ENCODE measurements at places on chromosomes 6 and 20.

- no peak for DNase-seq
Observed at GRCh38 chr6:31272836-31273626, 1.1 kb upstream of the HLA-C start.

DNA sequence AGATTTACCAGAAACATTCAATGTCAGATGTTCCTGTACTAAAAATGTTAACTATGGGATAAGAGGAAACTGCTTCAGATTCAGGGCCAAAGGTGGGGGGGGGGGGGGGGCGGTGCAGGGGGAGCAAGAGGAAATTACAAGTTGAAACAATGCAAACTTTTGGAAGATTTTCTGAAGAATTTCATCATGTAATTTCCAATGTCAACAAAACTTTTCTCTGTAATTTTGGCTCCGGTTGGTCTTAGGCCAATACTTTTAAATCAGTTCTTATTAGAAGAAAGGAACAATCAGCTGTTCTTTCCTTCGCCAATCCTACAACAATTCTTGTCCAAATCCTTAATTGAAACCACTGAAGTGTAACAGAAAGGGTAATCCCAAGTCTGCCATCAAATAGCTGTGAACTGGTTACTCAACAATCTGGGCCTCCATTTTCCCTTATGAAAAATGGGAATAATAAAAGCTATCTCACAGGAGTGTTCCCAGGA lies 13.1 kb downstream of the UQCC1 start:
- DNase-seq = no peak

DNA sequence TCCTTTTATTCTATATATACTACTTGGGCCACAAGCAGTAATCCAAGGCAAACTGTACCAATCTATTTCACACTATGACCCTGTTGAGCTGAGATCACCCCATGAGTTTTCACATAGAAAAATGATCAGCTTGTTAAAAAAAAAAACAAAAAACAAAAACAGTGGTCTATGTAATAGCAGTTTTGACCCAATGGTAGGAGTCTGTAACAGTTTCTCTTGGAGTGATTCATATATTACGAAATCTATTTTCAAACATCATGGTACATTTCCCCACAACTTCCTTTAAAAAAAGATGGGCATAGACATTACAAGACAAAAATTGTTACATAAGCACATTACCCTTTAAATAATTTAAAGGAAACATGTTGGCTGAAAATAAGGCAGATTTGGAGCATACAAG lies 78.1 kb downstream of the PRSS35 start:
- DNase-seq = no peak

- DNase-seq = no peak
Observed at GRCh38 chr20:61649105-61649859, 397.2 kb downstream of the CDH4 start.

DNA sequence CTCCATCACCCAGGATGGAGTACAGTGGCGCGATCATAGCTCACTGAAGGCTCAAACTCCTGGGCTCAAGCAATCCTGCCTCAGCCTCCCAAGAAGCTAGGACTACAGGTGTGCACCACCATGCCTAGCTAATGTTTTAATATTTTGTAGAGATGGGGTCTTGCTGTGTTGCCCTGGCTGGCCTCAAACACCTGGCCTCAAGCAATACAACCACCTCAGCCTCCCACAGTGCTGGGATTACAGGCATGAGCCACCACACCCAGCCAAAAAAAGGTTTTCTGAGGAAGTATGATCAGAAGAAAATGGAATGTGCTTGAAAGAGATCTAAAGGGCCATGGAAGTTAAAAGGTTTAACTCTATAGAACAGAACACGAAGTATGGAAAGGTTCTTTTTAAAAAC lies 8.7 kb downstream of the RBBP9 start:
- DNase-seq = no peak

DNA sequence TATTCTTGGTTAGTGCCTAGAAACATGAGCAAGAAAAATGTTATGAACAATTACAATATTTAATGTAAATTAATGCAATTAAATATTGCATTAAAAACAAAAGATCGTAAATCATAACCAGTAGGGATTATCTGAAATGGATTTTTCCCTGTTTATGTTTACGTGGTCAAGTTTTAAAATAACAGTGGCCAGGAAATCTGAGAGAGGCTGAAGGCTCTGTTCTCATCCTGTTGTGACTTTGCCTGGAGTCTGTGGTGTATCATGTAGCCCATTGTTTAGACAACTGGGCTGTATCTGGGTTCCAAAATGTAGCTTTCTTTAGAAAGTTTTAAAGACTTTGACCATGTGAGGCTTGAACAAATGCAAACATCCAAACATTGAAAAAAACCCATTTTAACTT lies 2.4 kb downstream of the MYO6 start:
- DNase-seq = no peak

- peak; percentile 54 for DNase-seq
Observed at GRCh38 chr20:24960861-24961260, 11.8 kb downstream of the CST7 start.

- DNase-seq = no peak
Observed at GRCh38 chr6:22149501-22150367, 147.1 kb downstream of the PRL start.

- no peak for DNase-seq
Observed at GRCh38 chr6:34697904-34698559, 1.5 kb upstream of the ILRUN start.

GRCh38 chr20:23361119-23361475 lies 885 bp upstream of the GZF1 start:
- DNase-seq = no peak

DNA sequence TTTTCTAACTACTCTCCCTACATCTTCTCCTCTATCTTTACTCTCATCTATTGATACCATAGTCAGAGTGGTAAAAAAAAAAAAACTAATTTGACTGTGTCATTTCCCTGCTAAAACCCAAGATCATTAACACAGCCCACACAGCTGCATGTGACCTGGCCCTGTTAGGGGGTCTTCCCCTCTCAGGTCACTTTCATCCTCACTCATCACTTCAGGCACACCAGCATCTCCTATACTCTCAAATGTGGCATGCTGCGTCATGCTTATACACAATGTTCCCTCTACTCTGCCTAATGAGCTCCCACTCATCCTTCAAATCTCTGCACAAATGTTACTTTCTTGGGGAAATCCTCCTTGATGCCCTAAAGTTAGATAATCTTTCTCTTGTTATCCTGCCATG lies 86.8 kb downstream of the CDK19 start:
- DNase-seq = no peak

DNA sequence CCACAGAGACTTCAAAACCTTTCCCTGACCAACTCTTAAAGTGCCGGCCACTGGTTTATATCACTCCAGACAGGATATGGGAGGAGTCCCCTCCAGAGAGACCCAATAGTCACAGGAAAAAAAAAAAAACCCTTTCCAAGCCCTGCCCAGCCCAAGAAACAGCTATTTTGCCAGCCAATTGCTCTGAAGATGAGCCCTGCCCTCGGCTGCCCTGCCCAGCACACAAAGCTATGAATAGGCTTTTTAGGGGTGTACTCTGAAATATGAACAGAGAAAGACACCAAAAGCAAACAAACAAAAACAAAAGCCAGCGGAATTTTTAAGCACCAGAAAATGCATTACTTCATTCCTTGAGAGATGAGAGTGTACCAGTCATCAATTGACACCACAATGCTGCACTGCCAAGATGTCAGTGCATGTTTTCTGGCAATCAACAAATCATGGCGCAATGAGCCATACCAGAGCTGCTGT lies 275.1 kb downstream of the C6orf118 start:
- DNase-seq = no peak

- no peak for DNase-seq
Observed at GRCh38 chr6:147559006-147559405, 50.5 kb downstream of the SAMD5 start.

GRCh38 chr6:79215213-79215824 lies 19.2 kb downstream of the HMGN3 start:
- DNase-seq = no peak

DNA sequence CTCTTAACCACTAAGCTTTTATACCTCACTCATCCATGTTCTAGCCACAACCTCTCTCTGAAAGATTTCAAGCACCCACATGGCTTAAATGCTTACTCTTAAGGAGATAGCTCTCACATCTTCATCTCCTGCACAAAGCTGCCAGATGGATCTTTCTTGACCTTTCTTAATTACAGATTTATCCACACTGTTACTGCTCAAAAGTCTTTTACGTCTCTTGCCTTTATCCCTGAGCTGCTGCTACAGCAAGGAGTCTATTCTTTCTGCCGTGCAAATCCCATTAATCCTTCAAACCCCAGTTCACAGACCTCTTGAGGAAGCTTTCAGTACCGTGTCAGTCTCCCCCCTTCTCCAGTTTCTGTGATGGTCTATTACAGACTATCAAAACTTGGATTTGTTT lies 54.6 kb downstream of the B4GALT5 start:
- no peak for DNase-seq

DNA sequence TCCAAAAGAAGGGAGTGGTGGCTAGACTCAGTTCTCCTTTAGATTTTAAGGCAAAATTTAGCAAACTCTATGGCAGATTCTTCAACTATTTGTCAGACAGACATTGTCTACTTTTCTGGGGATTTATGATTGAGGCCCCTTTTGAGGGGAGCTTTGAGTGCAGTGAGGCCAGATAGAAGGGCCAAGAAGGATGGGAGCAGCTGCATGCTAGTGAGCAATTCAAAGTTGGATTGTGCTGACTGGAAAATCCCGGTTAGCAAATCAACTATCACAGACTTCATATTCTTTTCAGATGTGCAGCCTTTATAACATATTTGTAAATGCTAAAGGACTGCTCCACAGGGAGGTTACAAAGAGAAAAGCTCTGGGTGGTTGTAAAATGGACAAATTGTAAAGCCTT lies 35.0 kb upstream of the ESR1 start:
- no peak for DNase-seq

GRCh38 chr6:121816361-121816760 lies 380.9 kb downstream of the GJA1 start:
- DNase-seq = no peak

- no peak for DNase-seq
Observed at GRCh38 chr20:63622732-63623131, 4.2 kb downstream of the GMEB2 start.

- DNase-seq = no peak
Observed at GRCh38 chr6:4522453-4522852, 253.8 kb upstream of the CDYL start.

DNA sequence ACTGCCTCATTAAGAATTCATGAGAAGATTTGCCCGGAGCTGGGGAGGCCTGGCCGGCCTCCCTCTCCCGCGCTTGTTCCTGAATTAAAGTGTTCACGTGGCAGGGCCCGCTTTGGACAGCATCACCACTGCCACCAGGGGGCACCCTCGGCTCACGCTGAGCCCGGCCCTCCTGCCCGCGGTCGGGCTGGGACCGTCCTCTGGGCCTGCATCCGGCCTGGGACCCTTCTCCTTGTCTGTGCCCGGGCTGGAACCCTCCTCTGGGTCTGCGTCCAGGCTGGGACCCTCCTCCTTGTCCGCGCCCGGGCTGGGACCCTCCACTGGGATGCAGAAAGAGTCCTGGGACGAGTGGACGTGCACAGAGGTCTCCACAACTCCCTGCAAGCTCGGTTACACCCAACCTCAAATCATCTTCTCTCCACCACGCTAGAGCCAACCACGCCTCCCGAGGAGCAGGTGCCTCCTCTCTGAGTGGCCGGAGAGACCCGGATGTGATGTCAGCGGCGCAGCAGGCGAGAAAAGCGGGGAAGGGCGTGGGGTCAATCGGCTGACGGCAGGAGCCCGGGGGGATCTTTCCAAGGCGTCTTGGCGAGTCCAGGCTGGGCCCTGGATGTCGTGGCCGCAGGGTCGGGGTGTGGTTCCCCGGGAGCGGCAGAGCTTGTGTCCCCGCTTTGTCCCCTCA lies 50.9 kb upstream of the DACT2 start:
- peak; percentile 22 for DNase-seq

DNA sequence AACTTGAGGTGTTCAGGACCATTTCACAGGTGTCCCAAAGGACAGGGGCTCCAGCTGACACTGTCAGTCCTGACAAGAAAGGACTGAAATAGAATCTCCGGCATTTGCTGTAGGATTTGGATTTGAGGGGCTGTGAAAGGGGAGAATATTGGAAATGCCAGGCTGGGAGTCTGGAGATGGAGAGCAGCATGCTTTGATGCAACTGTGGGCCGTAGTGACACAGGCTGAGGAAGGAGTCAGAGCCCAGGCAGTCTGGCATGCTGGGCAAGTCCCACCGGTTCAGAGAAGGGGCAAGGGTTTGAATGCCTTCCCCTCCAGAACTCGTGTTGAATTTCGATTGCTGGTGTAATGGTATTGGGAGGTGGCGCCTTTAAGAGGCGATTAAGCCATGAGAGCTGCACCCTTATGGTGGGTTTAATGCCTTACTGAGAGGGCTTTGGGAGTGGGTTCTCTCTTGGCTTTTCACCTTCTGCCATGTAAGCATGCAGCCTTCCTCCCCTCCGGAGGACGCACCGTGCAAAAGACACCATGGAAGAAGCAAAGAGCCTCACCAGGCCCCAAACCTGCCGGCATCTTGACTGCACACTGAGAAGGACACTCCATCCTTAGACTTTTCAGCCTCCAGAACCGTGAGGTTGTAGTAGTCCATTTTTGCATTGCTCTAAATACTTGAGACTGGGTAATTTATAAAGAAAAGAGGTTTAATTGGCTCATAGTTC lies 9.4 kb upstream of the PYGB start:
- no peak for DNase-seq

GRCh38 chr6:126811321-126811720 lies 307.1 kb upstream of the RSPO3 start:
- no peak for DNase-seq

DNA sequence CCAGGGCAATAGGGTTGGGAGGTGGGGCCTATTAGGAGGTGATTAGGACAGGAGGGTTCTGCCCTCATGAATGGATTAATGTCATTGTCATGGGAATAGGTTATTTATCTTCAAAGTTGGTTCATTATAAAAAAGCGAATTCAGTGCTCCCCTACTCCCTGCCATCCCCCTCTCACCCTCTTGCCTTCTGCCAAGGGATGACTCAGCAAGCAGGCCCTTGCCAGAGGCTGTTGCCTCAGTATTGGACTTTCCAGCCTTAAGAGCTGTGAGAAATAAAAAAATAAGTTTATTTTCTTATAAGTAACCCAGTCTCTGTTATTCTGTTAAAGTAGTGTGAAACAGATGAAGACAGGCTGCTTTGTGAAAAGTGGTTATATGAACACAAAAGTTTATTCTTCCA lies 381.1 kb upstream of the ZFP64 start:
- DNase-seq = no peak

- no peak for DNase-seq
Observed at GRCh38 chr20:23159256-23159946, 73.3 kb upstream of the CD93 start.

- DNase-seq = no peak
Observed at GRCh38 chr6:21111093-21111725, 482.3 kb upstream of the SOX4 start.

Measured in CD4-positive, alpha-beta memory T cell (primary cell).